Keratinocyte (primary cell): ENCODE measurements at places on chromosomes 3 and 15.

DNA sequence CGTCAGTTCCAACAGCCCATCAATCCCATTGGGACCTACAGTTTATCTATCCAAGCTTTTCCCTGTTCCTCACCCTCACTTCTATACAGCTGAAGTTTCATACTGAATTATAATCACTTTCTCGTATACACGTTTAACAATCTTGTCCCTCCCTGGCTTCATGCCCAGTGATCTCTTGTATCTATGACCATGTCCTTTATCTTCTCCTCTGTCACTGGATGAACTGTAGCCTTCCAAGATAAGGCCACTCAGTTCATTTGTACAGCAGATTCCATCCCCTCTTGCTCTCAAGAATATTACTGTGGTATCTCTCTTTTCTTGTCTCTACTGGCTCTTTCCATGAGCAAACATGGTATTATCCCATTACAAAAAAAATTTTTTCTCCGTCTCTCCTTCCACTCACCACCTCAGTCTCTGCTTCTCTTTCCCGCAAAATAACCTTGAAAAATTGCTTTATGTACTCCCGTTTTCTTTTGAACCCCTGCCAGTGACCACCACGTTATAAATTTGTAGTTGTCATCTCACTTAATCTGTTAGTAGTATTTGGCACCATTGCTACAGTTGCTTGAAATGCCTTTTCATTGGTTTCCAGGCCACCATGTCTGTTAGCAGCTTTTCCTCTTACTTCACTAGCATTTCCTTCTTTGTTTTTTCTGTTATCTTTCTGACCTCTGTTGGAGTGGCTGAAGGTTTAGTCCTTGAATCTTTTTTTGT, 9.4 kb downstream of the CTNNB1 start:
- DNase-seq = no peak
- no peak overlapping the region for H3K27ac ChIP-seq
- H3K36me3 ChIP-seq = peaks cover 5% of the 10 kb centered on the region
- H3K27me3 ChIP-seq = no peaks in the 10 kb centered on the region
- H3K4me1 ChIP-seq = peaks cover 11% of the 10 kb centered on the region
- no peak overlapping the region for H3K4me3 ChIP-seq

DNA sequence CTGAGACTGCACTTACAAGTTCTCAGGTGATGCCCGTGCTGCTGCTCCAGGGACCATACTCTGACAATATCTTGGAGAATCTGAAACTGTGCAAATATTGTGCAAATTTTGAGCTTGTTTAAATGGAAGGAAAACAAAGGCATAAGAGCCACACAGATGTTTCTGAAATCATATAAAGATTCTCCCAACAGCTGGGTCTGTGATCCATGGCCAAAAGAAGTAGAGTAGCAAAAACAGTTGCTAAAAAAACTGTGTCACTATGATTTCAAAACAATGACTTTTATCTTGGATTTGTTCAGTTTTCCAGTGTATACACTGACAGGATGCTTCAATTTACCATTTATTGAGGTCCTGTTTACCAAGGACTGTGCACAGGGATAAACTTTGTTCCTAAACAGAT, 25.3 kb downstream of the NPTN start:
- no peak for DNase-seq
- no peaks in the 10 kb centered on the region for H3K27me3 ChIP-seq
- H3K4me1 ChIP-seq = peaks cover 17% of the 10 kb centered on the region
- H3K27ac ChIP-seq = no peak overlapping the region
- peaks cover 4% of the 10 kb centered on the region for H3K36me3 ChIP-seq
- no peak overlapping the region for H3K4me3 ChIP-seq

GRCh38 chr3:181637056-181637455, 74.7 kb upstream of the SOX2 start:
- no peak overlapping the region for H3K4me3 ChIP-seq
- no peak for DNase-seq
- H3K36me3 ChIP-seq = no peaks in the 10 kb centered on the region
- H3K4me1 ChIP-seq = no peaks in the 10 kb centered on the region
- H3K27ac ChIP-seq = no peak overlapping the region
- no peaks in the 10 kb centered on the region for H3K27me3 ChIP-seq

DNA sequence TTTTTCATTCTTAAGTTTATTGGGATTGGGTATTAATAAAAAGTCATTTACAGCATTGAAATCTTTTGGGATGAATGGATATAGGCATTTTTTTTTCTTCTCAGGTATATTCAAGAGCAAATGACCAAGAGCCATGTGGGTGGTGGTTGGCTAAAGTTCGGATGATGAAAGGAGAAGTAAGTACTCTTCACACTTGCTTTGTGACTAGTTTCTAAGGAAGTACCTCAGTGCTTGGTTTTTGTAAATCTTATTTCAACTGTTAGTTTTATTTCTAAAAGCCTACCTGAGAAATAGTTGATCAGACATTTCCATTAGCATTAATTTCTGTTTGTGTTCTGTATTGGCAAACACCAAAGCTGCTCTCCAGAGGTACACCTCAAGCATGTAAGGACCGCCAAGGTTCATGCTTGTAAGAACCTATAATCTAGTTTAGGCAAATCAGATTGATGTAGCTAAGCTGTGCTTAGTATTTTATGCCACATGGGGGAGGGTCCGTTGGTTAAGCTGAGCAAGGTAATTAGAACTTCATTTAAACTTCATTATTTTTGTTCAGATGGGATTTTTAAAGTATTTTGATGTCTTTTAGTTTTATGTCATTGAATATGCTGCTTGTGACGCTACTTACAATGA, 35.4 kb downstream of the FXR1 start:
- no peaks in the 10 kb centered on the region for H3K27me3 ChIP-seq
- H3K4me1 ChIP-seq = no peaks in the 10 kb centered on the region
- no peak overlapping the region for H3K4me3 ChIP-seq
- DNase-seq = no peak
- no peak overlapping the region for H3K27ac ChIP-seq

DNA sequence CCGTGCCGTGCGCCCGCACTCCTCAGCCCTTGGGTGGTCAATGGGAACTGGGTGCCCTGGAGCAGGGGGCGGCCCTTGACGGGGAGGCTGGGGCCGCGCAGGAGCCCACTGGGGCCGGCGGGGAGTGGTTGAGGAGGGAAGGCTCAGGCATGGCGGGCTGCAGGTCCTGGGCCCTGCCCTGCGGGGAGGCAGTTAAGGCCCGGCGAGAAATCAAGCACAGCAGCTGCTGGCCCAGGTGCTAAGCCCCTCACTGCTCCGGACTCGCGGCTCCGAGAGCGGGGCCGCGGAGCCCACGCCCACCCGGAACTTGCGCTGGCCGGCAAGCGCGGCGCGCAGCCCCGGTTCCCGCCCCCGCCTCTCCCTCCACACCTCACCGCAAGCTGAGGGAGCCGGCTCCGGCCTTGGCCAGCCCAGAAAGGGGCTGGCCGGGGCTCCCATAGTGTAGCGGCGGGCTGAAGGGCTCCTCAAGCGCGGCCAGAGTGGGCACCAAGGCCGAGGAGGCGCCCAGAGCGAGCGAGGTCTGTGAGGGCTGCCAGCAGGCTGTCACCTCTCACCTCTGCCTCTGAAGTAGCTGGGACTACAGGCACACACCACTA, 7.8 kb downstream of the GP9 start:
- H3K27me3 ChIP-seq = peaks cover 6% of the 10 kb centered on the region
- H3K4me3 ChIP-seq = no peak overlapping the region
- no peaks in the 10 kb centered on the region for H3K36me3 ChIP-seq
- H3K4me1 ChIP-seq = no peaks in the 10 kb centered on the region
